ENCODE measurements at places on chromosomes 16 and 17.

DNA sequence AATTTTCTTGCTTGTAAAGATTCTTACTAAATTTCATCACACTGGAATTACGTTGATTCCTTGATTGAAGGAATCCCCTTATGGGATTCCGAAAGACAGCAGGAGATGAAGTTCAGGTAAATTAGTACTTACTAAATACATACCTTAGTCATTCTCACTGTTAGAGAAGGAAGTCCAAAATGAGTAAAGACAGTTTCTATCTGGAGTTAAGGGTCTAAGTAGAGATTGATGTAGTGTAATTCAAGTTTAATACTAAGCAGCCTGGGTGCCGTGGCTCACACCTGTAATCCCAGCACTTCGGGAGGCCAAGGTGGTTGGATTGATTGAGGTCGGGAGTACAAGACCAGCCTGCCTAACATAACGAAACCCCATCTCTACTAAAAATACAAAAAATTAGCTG, 9.6 kb downstream of the DDX42 start:
- DNase-seq: no peak

DNA sequence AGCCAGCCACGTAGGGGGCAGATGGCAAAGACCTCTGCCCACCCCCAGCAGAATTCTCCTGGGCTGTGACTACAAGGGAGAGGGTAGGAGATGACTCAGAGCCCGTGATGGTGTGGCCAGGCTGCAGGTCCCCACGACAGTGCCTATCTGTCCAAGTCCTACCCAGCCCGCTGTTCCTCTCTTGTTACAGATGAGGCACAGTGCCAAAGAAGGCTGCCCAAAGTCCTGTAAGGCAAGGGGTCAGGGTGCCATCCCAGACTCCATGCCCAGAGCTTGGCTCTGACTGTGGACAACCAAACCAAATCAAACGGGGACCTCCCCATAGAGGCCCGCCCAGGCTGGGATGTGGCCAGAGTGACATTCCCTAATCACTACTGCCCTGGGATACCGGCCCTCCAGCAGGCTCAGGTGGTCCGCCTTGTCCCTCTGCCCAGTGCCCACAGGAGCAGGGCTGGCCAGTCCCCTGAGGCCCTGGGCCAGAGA, 12.6 kb upstream of the BCAR1 start:
- no peak for DNase-seq

- DNase-seq: no peak
These were observed 29.9 kb upstream of the RHOT1 start for GRCh38 chr17:32112416-32112815.

DNA sequence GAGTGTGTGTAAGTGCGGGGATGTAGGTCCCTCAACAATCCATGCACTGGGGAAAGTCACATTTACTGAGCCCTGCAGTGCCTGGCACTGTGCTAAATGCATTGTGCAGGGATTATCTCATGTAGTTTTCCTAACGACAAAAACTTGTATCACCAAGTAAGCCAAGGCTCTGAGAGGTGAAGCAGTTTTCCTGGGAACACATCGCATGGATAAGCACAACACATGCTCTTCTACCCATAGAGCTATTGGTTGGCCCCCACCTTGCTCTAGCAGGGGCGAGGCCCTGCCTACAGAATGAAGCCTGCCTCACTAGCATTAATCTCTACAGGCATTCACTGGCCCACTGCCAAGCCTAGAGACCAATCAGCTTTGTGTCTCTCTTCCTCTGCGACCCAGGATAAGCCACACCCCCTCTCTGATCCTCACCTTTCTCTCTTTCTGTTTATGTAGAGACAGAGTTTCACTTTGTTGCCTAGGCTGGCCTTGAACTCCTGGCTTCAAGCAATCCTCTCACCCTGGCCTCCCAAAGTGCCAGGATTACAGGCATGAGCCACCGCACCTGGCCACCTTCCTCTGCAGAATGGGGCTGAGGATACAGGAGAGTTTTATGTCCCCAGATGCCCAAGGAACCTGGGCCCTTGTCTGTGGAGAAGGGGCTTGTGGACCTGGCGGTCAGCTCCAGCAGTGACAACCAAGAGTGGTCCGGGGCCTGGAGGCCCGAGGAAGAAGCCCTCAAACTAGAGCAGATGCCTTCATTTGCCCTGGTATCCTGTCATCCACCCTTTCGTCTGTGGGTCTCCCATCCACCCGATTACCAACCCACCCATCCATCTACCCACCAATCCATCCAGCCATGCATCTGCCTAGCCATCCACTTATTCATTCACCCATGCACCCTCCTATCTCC, 12.8 kb downstream of the CDH16 start:
- no peak for DNase-seq

GRCh38 chr16:1752853-1753252, 18.5 kb downstream of the NME3 start:
- DNase-seq: no peak

DNA sequence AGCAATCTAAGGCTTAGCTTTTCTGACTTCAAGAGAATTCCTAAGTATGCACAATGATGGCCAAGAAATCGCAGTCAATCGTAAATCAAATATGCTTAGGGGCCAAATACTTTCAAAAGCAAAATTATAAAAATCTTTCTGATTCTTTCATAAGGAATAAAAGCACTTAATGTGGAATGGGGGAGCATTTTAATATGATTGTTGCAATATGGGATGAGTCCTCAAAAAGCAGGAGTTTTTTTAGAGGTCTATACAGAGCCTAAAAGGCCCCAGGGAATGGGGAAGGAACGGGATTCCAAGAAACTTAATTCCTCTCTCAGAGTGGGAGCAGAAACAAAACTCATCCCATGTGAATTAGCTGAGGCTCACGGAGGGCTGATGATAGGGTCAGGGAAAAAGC, 14.7 kb upstream of the SLC39A11 start:
- no peak for DNase-seq

GRCh38 chr16:23384878-23385277, 68.1 kb downstream of the COG7 start:
- DNase-seq: no peak
